ENCODE measurements at places on chromosomes 16 and 17.

DNA sequence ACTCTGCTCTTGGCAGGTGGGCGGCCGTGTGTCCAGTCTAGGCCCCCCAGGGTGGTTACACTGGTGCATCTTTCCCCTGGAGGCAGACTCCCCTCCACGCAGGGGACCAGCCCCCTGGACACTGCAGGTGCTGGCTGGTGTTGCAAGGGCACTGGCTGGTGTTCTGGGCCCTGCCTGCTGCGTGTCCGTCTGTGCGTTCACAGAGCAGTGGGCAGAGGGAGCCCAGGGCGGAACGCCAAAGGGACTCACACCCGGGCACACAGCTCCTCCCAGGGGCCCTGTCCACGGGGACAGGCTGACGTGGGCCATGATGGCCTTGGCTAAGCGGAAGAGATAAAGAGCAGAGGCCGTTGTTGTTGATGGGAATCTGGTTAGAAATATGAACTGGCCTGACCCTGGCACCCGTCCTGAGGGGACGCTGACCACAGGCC, 27.3 kb downstream of the ACSF3 start:
- no peak for DNase-seq

DNA sequence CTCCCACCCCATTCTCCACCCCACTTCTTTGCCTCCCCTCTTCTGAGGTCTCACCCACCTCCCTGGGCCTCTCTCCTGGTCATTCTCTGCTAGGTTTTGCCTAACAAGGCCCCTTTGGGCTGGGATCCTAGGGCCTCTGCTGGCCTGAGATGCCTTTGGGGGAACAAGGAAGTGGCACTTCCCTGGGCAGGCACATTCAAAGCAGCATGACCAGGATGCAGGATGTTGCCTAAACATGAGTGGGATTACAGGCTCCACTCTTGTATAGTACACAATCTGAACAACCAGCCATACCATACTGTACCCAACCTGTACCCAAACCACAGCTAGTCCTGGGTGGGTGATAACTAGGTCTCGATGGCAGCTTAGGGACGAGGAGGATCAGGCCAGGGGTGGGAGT, 9.0 kb downstream of the GALK1 start:
- no peak for DNase-seq

DNA sequence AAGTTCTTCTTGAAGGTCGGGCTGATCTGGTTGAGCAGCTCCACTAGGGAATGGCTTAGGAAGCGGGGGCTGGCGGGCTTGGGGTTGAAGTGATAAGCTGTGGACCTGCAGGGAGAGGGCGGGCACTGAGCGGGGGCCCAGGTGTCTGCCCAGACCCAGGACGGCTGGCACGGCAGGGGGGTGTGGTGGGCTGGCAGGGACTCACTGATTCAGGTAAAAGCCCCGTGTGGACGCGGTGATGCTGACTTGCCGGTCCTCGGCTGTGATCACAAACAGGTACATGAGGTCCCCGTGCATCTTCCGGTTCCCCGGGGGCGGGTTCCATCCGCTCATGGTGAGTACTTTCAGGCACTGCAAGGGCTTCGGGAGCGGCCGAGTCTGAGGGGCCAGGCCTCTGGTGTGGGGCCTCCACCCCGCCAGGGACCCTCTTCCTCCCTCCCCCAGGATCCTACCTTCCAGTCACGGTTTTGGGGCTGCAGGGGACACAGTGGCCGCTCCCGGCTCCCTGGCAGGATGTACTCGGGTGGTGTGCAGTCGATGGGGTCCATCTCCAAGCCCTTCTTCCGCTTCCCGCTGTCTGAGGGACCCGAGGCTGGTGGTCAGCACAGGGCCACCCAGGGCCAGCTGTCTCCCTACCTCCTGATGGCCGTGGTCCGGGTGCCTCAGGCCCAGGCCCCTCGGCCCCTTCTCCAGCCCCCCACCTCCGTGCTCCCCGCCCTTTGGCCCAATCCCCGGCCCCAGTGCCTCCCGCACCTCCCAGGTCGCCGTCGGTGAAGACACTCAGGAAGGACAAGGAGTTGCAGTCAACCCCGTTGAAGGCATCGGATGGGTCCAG, 10.2 kb downstream of the CLUH start:
- DNase-seq: no peak

DNA sequence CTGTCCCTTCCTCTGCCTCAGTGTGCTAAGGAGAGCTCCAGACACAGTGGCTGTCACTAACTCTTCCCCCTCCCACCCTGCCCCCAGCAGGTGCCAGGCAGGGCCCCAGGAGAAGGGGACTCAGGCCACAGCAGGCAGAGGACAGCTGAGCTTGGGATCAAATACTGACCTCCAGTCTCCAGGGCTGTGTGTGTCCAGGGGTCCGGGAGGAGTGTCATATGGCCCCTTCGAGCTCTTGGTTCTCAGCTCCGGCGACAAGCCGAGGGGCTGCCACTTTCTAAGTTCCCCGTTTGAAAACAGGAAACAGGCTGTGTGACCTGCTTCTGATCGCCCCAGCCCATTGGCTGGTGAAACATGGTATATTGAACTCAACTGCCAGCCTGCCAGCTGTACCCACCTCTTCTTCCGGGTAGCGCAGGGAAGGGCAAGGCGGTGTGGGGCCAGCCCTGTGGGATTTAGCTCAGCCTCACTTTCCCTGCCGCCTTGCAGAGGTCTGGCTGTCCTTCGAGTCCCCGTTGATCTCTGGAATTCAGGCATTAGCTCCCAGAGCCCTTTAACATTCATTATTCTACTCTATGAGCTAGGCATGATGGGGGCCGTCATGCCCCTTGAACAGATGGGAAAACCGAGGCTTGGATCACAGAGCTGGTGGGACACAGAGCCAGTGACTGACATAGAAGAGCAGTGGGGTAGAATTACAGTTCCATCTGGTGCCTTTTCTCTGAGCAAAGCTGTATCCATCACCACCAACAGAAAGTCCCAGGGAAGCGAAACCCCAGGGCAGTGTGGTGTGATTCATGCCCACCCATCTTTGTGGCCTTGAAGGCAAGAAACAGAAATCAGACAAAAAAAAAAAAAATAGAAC, at the start of gene SNX20:
SNX20 (minus strand) TSS at position 292 of the 865 bp plus-strand sequence. CDS start 3,786 bp downstream, outside the sequence.
- no peak for DNase-seq

DNA sequence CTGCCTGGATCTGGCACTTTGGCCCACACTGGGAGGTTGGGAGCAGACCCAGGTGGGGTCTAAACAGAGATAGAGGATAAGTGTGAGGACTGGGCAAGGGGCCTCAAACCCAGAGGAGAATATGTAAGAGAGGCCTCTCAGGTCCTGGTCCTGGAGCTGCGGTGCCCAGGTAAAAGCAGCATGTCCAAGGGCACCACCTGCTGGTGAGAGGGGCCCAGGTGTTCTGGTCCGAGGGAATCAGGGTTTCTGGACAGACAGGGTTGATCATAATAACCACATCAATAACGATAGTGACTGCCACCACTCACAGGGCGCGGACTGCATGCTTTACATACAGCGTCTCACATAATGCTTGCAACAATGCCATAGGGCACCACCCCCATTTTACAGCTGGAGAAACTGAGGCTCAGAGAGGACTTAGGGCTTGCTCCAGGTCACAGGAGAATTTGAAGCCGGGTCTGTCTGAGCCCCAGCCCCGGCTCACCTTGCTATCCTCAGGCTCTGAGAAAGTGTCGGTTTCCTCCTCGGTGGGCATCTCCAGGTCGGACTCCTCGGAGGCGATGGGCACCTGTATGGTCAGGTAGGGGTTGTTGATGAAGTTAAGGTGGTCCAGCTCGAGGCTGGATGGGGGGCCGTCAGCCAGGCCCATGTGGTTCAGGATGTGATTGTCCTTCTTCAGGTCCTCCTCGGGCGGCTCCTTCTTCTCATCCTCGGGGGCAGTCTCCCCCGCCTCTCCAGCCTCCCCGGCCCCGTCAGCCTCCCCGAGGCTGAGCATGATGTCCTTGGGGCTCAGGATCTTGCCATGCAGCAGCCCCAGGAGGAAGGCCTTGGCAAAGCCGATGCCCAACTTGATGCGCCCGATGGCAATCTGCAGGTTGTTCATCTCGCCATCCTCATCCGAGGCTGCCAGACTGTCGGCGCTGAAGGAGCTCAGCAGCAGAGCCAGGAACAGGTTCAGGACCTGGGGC, 19.1 kb upstream of the CD79B start:
- no peak for DNase-seq

DNA sequence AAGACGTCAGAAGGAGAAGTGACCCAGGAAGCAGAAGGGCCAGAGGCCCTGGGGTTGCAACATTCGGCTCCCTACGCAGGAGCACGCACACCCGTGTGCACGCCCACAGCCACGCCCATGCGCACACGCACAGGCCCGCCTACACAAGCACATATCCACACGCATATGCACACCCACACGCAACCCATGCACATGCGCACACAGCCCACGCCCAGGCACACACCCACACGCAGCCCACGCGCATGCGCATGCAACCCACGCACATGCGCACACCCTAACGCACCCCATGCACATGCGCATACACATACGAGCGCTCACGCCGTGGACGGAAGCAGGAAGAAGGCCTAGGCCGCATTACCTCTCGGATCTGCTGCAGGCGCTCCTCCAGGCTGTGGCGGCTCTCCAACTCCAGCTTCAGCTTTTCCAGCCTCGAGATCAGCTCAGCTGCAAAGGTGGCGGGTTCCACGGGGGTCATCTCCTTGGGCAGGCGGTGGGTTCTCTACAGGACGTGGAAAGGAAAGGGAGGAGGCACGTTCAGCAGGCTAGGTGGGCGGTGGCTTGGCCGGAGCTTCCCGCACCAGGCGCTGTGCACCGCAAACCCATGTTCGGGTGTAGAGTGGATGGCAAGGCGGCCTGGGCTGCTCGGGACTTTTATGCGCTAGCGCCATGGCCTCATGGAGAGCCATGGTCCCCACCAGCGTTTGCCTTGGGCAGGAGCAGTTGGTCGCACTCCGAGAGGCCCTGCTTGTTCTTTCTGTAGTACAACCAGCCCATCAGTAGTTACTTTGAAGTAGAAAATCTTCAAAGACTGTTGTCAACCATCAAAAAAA, 23.4 kb downstream of the AXIN2 start:
- no peak for DNase-seq
